ENCODE measurements at places on chromosomes 6 and 20.

GRCh38 chr20:48019940-48020339 is 234.7 kb upstream of the SULF2 start:
- no peak for DNase-seq

DNA sequence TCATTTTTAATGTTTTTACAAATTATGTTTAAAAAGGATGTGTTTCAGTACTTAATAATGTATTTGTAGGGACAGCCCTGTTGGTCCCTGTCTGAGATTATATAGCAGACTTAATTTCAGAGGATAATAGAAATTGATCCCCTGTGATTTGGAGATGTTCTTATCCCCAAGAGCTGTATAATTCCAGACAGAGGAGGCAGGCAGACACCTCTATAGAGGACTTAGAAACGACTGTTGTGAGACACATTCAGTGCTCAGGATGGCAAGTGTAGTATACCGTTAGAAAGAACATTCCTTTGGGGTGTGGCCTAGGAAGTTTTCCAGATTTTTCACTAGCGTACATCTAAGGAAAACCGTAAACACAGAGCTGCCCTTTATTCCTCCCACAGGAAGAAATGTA is 117.8 kb downstream of the MAP3K4 start:
- no peak for DNase-seq

- no peak for DNase-seq
Observed at GRCh38 chr6:4658486-4658885, 117.7 kb upstream of the CDYL start.

GRCh38 chr6:118354641-118355040 is 193.5 kb upstream of the PLN start:
- no peak for DNase-seq

DNA sequence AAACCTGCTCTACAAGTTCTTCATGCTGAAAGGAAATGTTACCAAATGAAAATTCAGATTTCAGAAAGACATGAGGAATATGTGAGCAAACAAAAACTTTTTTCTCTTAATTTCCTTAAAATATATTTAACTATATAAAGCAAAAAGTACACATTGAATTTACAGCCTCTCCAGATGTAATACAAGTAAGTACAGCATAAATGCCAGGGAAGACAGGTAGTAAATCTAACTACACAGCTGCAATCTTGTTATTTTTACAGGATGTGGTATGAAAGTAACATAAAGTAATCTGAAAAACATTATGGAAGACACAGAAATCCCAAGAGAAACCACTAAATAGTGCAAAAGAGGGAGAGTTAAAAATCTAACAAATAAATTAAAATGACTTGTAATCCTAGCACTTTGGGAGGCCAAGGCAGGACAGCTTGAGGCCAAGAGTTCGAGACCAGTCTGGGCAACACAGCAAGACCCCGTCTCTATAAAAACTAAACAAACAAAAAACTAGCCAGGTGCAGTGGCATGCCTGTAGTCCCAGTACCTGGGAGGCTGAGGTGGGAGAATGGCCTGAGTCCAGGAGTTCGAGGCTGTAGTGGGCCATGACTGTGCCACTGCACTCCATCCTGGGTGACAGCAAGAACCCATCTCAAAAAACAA is 50.7 kb downstream of the FAM8A1 start:
- DNase-seq, result no peak

- no peak for DNase-seq
Observed at GRCh38 chr20:11092151-11092550, 418.4 kb upstream of the JAG1 start.

DNA sequence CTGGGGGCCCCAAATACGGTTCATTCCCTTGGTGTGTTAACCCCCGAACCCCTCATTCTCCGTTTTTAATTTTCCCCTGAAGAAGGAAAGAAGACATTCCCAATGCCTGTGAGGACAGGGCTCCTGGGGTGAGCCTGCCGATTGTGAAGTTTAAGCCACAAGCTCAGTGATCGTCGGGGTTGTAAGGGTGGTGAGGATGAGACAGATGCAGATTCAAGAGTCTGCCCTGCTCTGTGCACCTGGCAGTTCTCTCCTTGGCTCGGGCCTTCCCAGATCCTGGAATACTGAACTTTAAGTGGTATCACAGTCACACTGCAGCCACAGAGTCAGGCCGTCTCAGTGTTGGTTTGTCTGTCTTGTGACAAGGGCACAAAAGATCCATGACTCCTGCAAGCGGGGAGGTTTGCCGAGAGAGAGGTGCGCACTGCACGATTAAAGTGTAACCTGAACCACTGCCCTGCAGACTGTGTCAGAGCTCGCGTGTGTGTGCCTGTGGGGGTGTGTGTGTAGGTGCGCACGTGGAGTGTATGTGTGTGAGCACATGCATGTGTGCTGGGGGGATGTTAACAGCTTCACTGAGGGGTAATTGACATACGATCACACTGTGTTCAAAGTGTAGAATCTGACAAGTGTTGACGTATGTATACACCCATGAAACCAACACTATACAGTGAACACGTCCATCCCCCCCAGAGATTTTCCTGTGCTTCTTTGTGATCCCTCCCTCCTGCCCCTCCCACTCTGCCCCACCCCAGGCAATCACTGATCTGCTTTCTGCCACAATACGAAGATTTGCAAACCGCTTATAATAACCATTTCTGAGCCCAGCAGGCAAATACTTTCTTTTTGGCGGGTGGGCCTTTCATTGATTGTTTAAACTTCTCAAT is 38.9 kb downstream of the RPP40 start:
- DNase-seq, result no peak

GRCh38 chr20:61092251-61092650 is 159.8 kb upstream of the CDH4 start:
- DNase-seq, result peak; percentile 22

DNA sequence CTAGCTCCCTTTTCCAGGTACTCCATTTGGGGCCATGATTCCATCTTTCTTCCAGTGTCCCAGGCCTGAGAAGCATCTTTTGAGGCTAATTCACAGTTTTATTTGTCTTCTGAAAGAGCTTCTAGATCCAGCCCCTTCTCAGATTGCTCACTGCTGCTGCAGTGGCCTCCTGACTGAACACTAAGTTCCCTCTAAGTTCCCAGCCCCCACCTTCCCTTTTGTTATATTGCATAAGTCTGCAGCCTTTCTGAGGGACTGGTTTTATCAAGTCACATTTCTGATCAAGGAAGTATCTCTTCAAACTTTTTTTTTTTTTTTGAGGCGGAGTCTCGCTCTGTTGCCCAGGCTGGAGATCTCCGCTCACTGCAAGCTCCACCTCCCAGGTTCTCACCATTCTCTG is 10.7 kb downstream of the MAPRE1 start:
- DNase-seq, result no peak

DNA sequence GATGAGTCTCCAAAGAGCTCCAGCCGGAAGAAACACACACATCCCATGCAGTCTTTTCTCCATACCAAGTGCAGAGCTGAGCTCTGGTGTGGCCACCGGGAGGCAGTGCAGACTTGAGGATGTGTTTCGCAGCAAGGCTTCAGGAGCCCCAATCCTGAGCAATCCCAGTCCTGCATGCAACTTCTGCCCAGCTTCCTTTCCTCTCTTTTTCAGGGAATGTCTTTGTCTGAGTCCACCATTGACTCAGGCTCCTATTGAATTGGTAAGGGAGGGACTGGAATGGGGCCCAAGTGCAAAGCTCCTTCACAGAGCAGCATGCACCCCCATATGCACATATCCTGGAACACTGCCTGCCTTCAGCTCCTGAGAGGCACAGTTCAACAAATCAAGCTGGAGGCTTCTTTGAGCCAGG is 50.5 kb upstream of the ASIP start:
- DNase-seq, result peak; percentile 72

GRCh38 chr6:93391965-93392364 is 27.4 kb downstream of the EPHA7 start:
- DNase-seq, result no peak

DNA sequence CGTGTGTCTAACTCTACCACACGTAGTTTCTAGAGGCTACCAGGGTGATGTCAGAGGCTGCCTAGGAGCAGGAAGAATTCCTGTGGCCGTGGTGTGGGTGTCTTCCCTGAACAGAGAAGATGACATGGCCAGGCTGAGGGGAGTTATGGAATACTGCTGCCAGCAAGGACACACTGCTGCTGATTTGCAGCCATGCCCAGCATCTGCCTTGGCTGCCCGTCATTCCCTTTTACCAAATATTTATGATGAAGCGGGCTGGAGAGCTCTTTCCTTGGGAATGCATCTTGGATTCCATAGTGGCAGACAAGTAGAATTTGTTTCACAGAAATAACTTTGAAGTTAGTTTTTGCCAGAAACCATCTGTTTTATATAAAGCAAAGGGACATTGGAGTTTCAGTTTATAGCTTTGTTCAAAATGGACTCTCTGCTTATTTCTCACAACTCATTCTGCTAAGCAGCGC is 80.8 kb upstream of the VSTM2L start:
- no peak for DNase-seq

DNA sequence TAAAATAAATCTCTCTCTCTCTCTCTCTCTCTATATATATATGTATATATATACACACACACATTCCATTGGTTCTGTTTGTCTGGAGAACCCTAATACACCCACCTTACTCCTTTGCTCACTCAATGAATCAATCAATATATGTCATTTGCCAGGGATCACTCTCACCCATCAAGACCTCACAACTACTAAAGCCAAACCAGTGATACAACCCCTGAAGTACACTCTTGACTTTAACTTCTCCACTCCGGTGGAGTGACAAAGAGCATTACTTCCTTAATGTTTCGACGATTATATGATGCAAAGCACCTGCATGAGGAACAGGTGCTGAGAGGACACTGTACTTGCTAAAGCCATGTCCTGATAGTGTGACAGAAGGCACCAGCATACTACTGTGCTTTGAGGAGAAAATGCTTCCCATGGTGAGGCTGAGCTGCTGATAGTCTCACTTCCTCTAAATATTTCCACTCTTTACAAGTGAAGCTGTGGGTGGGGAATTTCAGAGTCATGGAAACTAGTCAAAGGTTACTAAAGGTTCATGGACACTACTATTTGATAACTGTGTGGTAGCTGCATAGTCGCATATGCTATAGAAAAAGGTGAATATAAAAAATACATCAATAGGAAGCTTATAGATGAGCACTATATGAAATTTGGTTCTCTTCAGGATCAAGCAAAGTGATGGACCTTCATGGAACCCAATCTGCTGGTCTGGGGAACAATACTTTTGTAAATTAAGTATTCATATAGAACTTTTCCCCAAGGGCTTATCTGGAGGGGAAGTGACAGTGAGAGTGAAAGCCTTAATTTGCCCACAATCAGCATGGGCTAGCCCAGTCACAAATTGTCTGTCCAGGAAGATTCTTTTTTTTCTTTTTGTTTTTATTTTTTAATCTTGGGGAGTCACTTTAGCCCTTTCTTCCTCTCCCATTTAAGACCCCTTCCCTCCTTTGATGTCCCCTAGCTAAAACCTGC is 141.9 kb upstream of the NEDD9 start:
- no peak for DNase-seq

GRCh38 chr20:22584922-22585785 is 782 bp upstream of the FOXA2 start:
- DNase-seq, result no peak

GRCh38 chr6:145822456-145822855 is 7.9 kb upstream of the FBXO30 start:
- no peak for DNase-seq

- no peak for DNase-seq
Observed at GRCh38 chr6:66638099-66638498, 931.1 kb upstream of the EYS start.

DNA sequence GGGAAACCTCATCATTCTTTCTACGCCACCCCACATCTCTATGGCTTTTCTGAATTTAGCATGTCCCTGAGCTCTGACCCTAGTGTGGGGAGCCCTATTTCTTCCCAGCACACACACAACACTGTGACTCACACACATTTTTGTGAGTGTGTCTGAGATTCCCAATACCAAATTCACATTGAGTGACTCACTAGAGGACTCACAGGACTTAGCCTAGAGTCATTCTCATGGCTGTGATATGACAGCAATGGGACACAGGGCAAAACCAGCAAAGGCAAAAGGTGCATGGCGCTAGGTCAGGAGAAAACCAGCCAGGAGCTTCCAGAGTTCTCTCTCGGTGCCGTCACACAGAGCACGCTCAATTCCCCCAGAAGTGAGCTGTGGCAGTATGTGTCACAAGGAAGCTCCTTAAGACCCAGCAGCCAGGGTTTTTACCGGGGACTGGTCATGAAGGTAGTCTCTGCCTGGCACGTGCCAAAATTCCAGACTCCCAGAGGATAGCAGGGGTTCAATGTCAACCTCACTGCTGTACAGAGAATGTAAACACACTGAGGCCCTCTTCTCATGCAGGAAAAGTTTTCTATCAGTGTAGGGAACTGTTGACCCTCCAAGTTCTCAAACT is 6.2 kb downstream of the CSTL1 start:
- DNase-seq, result no peak

GRCh38 chr6:12950976-12951375 is 234.4 kb downstream of the PHACTR1 start:
- no peak for DNase-seq

- DNase-seq, result peak; percentile 60
Observed at GRCh38 chr6:129936329-129937165, 75.4 kb upstream of the TMEM244 start.

DNA sequence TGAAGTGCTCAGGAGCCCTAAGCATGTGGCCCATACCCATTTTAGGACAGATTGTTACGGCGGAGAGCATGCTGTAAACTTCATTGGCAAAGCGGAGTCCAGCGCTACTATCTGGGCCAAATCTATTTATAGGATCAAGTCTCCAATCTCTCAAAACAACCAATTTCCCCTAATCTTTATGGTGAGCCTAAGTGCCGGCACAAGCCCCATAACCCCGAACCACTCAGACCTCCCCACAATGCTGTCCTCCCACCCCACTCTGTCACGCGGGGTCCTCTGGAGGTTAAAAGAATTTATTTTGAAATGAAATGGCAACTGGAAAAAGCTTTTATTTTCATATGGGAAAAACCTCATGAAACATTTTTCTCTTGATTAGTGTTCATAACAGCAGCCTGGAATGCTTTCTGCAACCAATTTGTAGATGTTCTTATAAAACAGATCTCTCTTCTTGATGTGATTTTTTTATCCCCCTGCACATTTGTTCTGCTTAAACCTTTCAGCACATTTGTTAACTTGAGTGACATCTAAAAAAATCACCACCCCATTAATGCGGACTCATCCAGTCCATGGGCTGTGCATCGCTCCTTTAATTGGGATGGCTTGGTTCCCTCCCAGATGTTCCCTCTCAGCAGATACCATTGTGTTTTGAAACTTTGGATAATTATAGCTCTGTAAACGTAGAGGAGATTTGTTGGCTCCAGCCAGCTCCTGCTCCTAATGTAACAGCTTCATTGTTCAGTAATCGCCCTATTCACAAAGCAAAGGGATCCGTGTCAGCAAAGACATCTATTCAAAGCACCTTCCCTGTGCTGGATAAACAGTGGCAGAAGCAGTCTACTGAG is 323.6 kb downstream of the CD83 start:
- DNase-seq, result peak; percentile 97

GRCh38 chr6:107114926-107115694 is at the start of gene BEND3:
BEND3 (minus strand) TSS chr6:107115515; CDS start chr6:107099285, 16,230 bp downstream.
- peak; percentile 50 for DNase-seq

DNA sequence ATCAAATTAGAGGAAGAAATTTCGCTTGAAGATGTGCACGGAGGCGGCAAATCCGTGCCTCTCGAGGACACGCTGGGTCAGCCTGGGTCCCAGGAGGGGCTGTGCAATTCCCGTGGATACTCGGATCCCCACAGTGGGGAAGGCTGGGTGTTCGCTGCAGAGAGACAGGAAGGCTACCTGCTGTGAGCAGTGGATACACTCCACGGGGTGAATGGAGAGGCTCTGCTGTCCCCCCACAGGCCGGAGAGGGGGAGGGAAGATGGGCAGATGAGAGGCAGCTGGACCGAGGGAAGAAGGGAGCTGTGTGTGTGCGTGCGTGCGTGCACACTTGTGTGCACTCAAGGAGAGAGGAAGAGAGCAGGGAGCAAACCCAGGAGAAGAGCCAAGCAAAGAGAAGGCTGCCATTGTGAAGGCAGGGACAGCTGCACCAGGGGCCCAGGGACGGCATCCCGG is 57.3 kb downstream of the SULF2 start:
- no peak for DNase-seq
